Stimulated activated CD8-positive, alpha-beta memory T cell treated with anti-CD3 and anti-CD28 coated beads, Interleukin-2, amount 100 ng/mL, for 1 hour (primary cell): ENCODE measurements at places on chromosomes 4 and X.

DNA sequence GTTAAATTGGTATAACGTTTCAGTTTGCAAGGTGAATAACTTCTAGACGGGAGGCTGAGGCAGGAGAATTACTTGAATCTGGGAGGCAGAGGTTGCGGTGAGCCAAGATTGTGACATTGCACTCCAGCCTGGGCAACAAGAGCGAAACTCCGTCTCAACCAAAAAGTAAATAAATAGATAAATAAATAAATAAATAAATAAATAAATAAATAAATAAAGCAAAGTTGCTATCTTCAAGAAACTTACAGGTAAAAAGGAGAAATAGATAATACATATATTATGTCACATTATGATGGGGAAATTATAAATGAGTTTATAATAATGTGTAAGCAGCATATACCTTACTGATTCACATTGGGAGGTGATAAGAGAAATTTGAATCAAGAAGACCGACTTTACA lies 1966.0 kb downstream of the PCDH7 start:
- no peak for DNase-seq

DNA sequence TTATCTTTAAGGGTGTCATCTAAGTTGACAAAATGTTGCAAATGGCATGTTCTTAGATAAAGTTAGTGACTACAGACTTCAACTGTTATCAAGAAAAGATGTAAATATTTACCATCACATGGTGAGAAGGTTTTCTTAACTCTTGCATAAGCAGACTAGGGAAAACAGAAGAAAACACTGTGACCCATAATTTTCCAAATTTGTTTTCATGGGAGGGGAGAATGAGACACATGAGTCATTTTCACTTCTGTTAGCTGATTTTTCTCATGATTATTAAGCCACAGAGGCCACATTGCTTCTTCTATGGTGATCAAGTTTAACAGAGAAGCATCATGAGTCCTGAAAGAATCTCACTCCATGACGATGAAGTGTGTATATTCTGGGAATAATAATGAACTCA lies 30.2 kb upstream of the SYTL5 start:
- no peak for DNase-seq

DNA sequence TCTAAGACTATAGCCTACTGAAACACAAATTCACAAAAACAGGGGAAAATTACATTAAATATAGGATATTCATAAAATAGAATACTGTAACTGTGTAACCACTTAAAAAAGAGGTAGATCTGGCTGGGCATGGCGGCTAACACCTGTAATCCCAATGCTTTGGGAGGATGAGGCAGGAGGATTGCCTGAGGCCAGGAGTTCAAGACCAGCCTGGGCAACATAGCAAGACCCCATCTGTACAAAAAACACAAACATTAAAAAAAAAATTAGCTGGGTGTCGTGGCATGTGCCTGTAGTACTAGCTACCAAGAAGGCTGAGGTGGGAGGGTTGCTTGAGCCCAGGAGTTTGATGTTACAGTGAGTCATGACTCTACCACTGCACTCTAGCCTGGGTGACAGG lies 33.4 kb downstream of the RPS6KA3 start:
- no peak for DNase-seq

GRCh38 chr4:25346913-25347312 lies 30.1 kb upstream of the ANAPC4 start:
- no peak for DNase-seq

- DNase-seq = no peak
Measured at GRCh38 chrX:13081395-13082205, 37.2 kb upstream of the FAM9C start.

GRCh38 chrX:118545510-118545909 lies 49.9 kb downstream of the DOCK11 start:
- no peak for DNase-seq

GRCh38 chr4:38242101-38242500 lies 281.9 kb downstream of the PTTG2 start:
- DNase-seq = no peak

- no peak for DNase-seq
Measured at GRCh38 chr4:99088023-99088449, 552 bp downstream of the ADH5 start.

GRCh38 chrX:139831675-139832456 lies 101.0 kb downstream of the ATP11C start:
- no peak for DNase-seq

DNA sequence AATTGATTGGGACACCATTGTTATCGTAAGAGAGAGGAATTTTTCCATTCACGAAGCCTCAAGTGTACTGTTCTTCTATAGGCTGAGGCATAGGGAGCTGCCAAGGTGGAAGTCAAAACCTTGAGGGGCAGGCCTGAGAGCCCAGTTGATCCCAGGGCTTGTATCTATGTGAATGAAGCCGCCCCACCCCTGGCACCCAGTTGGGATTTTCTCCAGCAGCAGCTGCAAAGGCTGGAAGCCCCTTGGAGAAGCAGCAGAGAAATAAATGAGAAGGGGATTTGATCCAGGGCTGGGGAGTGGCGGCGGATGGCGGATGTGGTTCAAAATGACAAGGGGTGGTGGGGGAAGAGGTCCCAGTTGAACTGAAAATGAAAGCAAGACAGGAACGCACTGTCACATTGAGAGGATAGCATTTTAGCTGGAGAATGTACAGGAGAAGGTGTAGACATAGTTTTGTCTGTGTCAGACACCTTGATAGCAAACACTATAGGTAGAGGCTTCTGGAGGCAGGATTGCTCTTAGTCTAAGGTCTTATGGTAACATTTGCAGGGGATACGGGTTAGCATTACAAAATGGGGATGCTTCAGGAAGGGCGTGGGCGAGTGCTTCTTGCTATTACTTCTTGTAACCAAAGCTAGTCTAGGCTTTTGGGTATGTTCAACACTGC lies 32.6 kb downstream of the DOCK11 start:
- DNase-seq = no peak

DNA sequence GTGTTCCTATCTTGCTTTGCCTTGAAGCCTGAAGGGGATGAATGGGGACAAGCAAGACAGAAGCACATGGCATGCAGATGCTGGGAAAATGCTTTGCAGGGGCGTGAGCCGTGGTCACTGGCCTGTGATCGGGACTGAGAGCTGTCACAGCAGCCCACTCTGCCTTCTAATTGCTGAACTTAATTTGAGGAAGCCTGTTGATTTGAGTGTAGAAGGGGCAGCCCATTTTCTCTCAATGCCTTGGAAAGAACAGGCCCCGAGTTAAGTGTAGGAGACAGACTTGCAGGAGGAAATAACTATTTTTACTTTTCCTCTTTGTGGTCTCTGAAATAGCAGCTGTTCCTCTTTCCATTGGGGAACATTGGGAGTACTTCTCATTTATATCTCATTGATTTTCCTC lies 26.1 kb upstream of the TBC1D1 start:
- no peak for DNase-seq

DNA sequence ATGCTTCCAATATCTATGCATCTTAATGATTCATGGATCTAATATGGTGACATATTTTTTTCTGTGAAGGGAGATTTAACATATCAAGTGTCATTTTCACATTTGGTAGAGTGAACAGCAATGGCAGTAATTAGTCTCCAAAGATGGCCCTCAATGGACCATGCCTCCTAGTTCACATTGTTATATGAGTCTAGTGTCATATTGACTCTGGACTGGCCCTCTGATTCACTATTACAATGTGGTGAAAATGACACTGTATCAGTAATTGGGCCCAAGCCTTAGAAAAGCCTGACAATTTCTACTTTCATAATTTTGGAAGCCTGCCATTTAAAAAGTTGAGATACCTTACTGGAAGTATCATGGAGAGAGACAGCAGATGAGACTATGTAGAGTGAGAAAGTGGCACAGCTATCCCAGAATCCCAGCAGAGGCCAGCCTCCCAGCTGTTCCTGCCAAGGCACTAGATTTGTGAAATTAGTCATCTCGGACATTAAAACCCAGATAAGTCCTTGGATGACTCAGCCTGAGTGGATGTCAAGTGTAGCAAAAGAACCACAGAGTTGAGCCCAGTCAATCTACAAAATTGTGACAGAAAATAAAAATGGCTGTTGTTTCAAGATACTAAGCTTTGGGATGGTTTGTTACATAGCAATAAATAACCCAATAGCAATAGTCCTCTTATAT lies 68.4 kb downstream of the ARHGEF38 start:
- no peak for DNase-seq

- DNase-seq = peak; percentile 35
Measured at GRCh38 chrX:71618303-71618721, at the start of gene CXCR3. Gene CXCR3 (minus strand): TSS chrX:71618511. CDS start chrX:71618449, 62 bp downstream.

DNA sequence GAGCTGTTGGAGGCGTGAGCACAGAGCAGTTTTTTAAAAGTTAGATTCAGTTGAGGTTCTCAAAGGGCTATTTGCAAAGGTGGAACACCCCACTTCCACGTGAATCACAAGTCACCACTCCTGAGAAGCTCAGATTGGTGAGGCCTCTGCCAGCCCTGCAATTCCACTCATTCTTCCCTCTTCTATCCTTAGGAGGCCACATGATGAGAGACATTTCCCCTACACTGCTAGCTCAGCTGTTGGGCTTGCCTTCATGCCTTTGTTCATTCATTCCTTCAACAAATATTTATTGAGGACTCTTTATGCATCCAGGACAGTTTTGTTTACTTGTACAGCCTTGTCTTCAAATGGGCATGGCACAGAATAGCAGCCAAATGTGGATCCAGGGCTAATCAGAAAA lies 3.7 kb downstream of the SRPX2 start:
- no peak for DNase-seq
